NCI-H460 (cell line): ENCODE measurements at places on chromosomes 12 and 14. TPM values are rescaled to one million over a fixed set of nuclear protein-coding genes. Genes with fewer than 3 reads are reported as not detected.
A peak's percentile ranks its signal among the peaks of the same experiment; 100 is the strongest.

- DNase-seq = peak; percentile 44
Measured at GRCh38 chr12:54300732-54301427, at the start of gene NFE2. Gene NFE2, minus strand, starts transcription at chr12:54301015. Its CDS starts 5,767 bp downstream, at chr12:54295248.

GRCh38 chr14:106509176-106509575 lies 982.8 kb downstream of the TMEM121 start:
- DNase-seq = no peak

GRCh38 chr12:22100958-22101748 lies 55.1 kb downstream of the CMAS start:
- peak; percentile 21 for DNase-seq

GRCh38 chr12:75389706-75390105 lies 1.2 kb upstream of the GLIPR1L2 start:
- no peak for DNase-seq

KRT72 gene
- total RNA-seq = not detected in 2 replicates

MMP17 gene
- 32.6 and 38.8 TPM in 2 replicates for total RNA-seq

DTX1 gene
- total RNA-seq = 0.05 TPM in 1 of 2 replicates, not detected in the other

KRT6A gene
- not detected in 2 replicates for total RNA-seq
